ENCODE measurements at places on chromosomes 16 and 17.

DNA sequence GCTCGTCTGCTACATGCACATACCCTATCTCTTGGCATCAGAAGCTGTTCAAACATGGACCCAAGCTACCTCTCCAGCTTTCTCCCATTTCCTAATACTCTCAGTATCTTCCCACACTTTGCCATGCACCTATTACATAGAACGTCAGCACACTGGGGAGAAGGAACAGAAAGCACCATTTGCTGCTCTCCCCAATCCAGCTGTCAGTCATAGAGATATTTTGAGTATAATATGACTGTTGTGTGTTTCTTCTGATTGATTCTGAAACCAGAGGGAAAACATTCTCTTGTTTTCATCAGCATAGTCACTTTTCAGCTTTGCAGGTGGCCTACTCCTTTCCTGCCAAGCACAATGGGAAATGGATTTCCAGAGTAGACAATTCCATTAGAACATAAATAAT, 107.1 kb downstream of the ADAMTS18 start:
- no peak for DNase-seq

- DNase-seq = no peak
Measured at GRCh38 chr16:51697454-51697853, 546.4 kb upstream of the SALL1 start.

GRCh38 chr17:55448681-55449080, 27.0 kb upstream of the MMD start:
- DNase-seq = no peak

DNA sequence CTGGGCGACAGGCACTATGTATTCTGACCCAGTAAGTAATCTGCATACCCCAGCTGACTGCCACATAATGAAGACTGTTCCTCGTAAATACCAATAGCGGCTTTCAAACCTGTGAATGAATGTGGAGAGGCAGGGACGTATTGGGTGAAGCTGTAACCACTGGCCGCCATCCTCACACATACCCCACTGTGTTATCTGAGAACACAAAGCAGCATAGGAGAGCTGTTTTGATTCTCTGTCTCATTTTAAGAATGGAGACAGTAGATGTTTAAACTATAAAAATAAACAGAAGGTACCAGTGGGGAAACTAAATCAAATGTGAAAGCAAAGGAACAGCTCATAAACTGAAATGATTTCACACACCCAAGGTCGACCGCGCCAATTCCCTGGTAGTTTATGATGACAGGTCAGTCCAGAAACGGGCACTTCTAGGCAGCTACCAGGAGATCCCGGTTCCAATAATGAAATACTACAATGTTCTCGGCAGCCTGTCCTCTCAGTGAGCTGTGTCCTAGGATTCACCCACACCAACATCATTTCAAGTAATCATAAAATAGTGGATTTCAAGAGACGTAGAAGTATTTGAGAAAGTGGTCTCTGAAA, 109.7 kb downstream of the ADCY9 start:
- DNase-seq = no peak

DNA sequence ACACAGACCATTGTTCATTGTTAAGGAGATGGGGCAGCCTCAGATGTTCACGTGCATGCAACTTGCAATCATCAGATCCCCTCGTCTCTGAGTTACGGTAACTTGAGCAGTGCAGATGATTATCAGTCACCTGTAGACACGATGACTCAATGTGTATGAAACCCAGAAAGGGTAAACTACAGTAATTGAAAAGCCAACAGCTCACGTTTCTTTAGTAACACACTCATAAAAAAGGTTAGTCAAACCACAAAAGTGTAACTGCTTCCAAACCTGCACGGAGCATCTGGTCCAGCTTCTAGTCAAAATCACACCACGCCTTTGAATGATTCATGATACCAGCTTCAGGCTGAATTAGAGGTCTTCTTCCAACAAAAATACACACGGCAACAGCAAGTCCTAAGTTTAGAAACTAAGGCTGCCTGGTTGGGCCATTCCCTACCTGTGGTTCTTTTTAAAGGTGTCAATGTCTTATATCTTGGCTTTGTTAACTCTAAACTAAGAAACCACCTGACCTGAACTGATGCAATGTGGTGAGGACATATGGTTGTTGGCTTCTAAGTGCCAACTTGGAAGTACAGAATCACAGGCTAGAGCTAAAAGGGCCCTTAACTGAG, 32.3 kb downstream of the GRB7 start:
- no peak for DNase-seq

DNA sequence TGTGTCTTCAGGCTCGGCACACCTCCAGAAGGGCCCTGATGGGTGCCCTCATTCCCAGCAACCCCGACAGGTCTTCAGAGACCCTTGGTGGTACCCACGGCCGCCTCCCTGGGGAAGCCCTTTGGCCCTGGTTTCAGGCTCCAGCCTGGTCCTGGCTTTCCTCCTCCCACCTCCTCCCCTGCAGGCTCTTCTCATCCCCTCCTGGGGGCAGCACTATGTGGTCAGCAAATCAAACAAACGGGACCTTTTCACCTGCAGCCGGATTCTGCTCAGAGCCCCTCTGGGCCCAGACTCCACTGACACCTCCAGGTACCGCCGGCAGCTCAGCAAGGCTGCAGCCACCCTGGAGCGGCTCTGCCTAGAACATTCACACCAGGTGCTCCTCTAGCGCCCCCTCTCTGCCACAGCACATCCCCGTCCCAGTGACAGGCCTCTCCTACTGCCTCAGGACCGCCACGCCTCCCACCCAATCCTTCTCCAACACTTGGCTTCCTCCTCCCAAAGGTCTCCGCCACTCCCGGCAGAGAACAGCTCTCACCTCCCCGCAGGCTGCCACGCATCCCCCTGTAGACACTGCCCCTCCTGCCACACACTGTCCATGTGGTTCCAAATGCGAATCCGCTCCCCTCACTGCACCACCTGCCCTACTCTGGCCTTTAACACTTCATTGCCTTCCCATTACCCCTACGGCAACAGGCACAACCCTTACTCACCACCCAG, 12.0 kb downstream of the CORO7 start:
- no peak for DNase-seq

DNA sequence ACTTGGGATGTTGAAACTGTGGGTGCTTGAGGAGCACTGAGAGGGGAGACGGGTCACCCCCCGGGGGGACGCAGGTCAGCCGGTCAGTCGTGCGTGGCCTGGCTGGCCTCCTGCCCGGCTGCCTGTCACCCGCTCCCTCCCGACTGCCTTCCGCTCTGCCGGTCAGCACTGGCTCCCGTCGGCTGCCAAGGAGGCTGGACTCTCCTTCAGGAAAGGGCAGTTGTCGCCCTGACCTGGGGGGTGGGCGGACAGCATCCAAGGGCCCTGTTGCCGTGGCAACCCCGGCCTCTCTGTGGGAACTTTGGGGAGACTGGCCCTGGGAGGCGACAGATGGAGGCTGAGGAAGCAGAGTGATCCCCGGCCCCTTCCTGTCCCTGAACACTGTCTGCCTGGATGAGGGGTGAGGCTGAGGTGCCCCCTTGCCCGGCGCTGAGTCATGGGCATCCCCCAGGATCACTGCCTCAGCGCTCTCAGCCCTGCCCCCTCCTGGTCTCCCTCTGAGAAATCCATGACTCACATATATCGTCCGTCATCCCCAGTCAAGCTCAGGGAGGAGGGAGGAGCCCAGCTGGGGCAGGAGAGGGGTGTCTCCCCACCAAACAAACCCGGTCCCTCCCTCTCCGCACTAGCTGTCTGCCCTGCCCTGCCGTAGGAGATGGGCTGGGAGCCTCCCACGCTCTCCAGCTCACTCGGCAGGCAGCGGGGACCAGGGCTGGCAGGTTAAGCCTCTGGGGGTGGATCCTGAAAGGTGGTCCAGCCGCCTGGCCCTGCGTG, at the start of gene ADGRG1:
TSS of gene ADGRG1 (plus strand) at position 623 of the 774 bp plus-strand sequence. CDS start 21,658 bp downstream, outside the sequence.
- DNase-seq = peak; percentile 78

GRCh38 chr16:57144027-57144426, 41.8 kb downstream of the PSME3IP1 start:
- DNase-seq = no peak

GRCh38 chr16:21083729-21084268, 66.8 kb downstream of the DNAH3 start:
- DNase-seq = no peak

- DNase-seq = no peak
Measured at GRCh38 chr17:68594552-68594951, 6.6 kb downstream of the FAM20A start.

DNA sequence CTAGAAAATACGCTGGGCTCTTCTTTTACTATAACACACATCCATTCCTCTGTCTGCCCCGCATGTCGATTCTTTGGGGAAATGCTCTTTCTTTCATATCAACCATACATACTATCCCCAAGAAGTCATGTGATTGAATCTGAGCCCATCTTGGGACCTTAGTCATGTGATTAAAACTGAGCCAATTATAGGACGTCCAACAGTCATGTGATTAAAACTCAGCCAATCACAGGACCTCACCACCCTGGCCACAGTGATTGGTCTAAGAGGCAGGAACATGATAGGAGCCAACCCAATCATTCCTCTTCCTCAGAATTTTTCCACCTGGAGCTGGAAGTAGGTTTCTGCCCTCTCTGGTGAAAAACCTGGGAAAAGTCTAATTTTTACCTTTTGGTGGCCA, 78.8 kb downstream of the TMEM114 start:
- DNase-seq = no peak

DNA sequence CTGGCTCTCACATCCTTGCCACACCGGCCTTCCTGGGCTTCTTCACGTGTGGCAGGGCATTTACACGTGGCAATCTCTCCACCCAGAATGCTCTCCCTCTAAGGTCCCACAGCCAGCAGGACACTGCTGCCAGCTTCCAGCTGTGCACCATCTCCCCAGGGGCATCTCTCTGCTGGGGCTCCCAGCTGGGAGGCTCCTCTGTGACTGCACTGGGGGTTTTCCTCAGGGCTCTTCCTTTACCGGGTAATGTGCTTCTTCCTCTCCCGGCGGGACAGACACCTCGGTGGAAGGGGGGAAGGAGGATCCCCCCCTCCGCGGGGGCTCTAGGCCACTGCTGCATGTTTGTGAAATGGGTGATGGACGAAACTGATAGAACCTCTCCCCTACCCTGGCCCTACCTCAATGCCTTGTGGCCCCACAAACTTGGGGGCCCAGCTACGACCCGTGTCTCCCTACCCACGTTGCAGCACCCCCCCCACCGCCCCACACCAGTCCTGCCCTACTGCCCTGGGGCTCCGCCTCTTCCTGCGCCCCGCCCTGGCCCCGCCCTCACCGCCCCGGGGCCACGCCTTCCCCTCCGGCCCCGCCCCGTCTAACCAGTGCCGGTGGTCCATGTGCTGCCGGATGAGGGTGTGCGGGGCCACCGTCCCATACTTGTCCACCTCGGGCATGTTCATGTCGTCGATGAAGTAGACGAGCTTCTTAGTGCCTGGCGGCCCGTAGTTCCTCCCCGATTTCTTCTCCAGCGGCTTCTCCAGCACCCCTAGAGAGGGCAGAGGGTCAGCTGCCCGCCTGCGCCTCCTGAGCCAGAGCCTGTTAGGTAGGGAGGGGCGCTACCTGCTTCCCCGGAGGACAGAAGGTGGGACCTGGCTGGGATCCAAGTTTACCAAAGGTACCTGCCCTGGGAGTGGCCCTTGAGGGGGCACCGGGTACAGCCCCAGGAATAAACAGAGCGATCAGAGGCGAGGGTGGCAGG, 92.6 kb downstream of the DNAH17 start:
- no peak for DNase-seq

GRCh38 chr16:4386951-4387565, 15.4 kb downstream of the VASN start:
- DNase-seq = no peak

GRCh38 chr17:39981766-39982375, 1.3 kb downstream of the PSMD3 start:
- DNase-seq = no peak

- DNase-seq = no peak
Measured at GRCh38 chr17:52148288-52148968, 10.1 kb downstream of the CA10 start.

DNA sequence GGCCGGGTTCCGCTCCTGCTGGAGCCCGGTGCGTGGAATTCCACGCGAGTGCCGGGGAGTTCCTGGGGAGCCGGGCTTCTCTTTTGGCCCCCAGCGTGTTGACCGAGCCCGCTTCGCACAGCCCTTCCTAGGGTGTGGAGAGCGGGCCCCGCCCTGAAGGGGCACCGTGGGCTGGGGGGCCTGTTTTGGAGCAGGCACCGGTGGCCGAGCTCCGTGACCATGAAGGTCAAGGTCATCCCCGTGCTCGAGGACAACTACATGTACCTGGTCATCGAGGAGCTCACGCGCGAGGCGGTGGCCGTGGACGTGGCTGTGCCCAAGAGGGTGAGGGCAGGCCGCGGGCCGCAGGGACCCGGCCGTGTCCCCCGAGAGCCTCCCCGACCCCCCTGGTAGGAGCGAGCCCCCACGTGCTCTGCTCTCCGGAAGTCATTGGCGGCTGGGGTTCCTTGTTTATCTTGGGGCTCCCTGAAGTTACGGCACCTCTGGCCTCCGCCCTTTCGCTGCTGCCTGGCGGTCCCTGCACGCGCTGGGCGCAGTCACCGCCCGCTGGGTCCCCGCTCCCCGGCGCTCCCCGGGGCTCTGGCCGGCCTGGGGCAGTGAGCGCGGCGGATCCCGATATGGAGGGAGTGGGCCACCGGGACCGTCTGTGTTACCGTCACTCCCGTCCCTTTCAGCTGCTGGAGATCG, 528 bp downstream of the HAGHL start:
- no peak for DNase-seq

- peak; percentile 71 for DNase-seq
Measured at GRCh38 chr17:28644787-28645575, at the start of gene BLTP2. BLTP2 (minus strand) TSS chr17:28645158; CDS start chr17:28645056, 102 bp downstream.

GRCh38 chr16:71870818-71871217, 13.2 kb downstream of the ZNF821 start:
- DNase-seq = no peak

DNA sequence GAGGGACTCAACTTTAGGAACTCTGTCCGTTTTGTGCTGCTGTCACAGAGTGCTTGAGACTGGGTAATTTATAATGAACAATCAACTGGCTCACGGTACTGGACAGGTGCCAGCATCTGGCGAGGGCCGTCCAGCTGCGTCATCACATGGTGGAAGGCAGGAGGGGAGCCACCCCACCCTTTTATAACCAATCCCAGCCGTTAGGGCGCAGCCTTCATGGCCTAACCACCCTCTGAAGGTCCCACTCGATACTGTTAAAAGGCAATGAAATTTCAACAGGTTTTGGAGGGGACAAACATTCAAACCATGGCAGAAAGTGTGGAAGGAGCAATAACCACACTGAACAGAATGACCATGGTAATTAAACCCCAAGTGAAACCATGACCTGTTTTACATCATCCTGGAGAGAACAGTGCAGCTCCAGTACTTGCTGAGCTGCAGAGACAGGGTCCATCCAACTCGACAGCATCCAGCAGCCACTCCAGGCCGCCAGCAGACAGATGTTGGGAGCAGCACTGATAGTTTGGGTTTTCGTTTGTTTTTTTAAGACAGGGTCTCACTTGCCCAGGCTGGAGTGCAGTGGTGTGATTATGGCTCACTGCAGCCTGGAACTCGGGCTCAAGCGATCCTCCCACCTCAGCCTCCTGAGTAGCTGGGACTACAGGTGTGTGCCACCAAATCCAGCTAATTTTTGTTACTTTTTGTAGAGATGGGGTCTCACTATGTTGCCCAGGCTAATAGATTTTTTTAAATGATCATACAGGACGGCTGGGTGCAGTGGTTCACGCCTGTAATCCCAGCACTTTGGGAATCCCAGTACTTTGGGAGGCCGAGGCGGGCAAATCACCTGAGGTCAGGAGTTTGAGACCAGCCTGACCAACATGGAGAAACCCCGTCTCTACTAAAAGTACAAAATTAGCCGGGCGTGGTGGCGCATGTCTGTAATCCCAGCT, 11.0 kb downstream of the CHMP6 start:
- no peak for DNase-seq

GRCh38 chr16:49460786-49461470, 87.3 kb downstream of the C16orf78 start:
- no peak for DNase-seq
